Activated CD8-positive, alpha-beta memory T cell treated with anti-CD3 and anti-CD28 coated beads, Interleukin-2, amount 50 U/mL, for 48 hours (primary cell): ENCODE measurements at places on chromosomes 3 and 15.
A peak's percentile ranks its signal among the peaks of the same experiment; 100 is the strongest.

DNA sequence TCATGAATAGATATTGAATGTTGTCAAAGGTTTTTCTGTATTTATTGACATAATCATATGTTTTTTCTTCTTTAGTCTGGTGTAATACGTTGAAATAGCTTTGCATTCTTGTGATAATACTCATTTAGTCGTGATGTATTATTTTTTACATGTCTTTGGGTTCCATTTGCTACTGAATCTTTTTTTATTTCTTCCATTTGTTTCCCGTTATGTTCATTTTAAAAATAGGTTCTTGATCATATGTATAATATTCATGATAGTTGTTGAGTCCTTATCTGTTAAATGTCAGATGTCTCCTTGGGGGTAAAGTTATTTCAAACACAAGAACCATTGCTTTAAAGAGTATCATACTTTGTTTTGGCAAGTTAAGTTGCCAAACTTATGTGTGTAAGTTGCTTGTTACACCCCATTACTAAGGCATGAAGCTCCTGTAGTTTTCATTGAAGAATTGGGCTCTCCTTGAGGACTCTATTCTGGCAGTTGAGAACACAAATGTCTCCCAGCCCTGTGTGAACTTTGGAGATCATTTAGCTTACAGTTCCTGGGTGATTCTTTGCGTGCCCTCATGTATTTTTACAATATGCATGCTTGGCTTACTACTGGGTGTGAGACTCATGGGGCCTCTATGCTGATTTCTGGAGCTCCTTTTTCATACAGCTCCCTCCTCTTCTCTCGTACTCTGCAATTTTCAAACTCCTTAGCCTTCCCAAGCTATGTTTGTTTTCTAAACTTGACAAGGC lies 8.3 kb downstream of the AKAP13 start:
- no peak for DNase-seq

DNA sequence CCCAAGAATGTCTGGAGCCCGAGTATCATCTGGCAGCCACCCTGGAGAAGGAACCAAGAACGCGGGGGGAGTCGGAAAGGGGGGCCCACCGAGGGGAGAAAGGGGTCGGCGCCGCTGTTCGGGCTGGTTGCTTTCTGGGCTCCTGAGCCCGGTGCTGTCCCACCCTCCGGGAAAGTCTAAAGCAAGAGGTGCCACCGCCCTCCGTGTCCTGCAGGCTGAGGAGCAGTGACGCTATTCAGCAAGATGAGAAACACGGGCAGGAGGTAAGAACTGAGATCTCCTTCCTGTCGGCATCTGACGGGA lies 234.8 kb downstream of the XXYLT1 start:
- no peak for DNase-seq

GRCh38 chr15:60612400-60613048 lies 133.6 kb upstream of the ICE2 start:
- no peak for DNase-seq

- DNase-seq, result no peak
Observed at GRCh38 chr3:23152989-23153388, 50.1 kb upstream of the UBE2E2 start.

GRCh38 chr3:119279101-119279554 lies 15.1 kb upstream of the ARHGAP31 start:
- no peak for DNase-seq

GRCh38 chr3:8182904-8183303 lies 318.7 kb upstream of the LMCD1 start:
- DNase-seq, result no peak

DNA sequence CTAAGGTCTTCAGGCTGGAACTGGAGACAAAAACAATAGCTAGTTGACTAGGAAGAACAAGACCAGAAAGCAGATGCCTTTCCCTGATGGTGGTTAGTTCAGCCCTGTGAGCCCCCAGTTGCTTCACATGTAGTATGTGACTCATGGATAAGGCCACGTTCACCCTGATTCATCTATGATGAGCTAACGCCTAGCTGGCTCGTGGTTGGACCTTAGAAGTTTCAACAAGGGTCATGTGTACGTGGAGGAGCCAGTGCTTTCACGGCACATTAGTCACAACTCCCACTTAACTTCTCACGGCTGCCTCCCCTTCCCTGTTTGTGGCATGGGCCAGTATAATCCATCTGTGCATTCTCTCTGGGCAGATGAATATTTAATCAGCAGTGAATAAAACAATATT lies 20.6 kb downstream of the COL8A1 start:
- no peak for DNase-seq

DNA sequence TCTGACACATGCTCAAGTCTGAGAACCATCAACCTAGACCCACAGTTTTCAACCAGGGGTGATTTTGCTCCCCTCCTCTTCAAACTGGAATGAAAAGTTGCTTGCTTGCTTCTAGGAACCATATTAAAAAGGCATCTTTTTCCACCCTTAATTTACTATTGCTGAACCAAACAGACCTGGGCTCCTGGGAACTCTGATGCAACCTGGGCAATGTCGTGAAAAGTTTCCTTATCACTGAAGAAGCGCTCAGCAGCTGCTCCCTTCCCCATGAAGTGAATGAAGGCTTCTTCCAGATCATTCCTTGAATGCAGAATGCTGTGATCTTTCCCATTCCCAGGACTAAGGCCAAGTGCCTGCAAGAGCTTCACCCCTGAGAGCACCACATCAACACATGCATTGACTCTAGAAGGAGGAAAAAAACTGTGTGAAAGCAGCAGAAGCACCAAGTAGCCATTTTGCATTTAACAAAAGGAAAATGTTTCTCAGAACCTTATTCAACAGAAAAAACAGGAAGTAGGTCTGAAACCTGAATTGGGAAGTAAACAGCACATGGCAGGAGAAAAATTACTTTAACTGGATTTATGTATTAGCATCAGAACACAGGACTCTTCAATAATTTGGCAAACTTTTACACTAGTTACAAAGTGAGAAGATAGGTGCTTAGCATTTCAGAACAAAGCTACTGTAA lies 8.7 kb downstream of the ADPGK start:
- no peak for DNase-seq

- DNase-seq, result no peak
Observed at GRCh38 chr3:152452318-152452717, 183.6 kb downstream of the MBNL1 start.

GRCh38 chr15:33698126-33698525 lies 270.2 kb upstream of the CHRM5 start:
- DNase-seq, result no peak

DNA sequence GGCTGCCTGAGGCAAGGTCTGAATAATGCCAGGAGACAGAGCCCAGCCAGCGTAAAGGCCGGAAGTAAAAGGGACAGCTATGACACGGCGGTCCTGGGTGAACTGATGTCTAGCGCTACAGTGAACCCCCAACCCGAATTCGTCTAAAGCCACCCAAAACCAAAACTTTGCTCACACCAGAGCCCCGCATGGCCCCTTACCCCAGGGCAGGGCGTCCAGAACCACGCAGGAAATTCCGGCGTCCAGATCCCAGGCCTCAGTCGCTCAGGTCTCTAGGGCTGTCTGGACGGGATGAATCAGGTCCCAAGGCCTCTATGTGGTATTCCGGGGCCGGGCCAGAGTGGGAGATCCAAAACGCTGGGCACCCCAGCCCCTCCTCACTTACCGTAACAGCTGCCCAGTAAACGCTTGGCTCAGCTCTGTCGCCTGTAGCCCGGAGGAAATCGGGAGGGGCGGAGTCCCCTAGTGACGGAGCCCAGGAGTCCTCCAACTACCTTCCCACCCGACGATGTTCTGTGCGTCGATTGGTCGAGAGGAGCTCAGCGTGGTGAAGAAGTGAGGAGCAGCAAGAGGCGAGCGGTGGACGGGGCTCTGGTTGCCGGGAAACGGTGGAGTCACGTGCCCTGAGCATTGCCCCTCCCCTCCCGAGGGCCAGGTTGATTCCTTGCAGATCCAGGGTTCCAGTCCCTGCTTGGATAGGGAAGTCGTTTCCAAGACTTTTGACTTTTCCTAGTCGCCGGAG lies at the start of gene CCDC32:
TSS of gene CCDC32 (minus strand) at position 452 of the 742 bp plus-strand sequence. CDS start 2,027 bp downstream, outside the sequence.
- DNase-seq, result peak; percentile 94

- DNase-seq, result no peak
Observed at GRCh38 chr3:117454254-117454653, 744.7 kb downstream of the TUSC7 start.

GRCh38 chr15:90351479-90352106 lies 491 bp upstream of the ZNF774 start:
- DNase-seq, result no peak

DNA sequence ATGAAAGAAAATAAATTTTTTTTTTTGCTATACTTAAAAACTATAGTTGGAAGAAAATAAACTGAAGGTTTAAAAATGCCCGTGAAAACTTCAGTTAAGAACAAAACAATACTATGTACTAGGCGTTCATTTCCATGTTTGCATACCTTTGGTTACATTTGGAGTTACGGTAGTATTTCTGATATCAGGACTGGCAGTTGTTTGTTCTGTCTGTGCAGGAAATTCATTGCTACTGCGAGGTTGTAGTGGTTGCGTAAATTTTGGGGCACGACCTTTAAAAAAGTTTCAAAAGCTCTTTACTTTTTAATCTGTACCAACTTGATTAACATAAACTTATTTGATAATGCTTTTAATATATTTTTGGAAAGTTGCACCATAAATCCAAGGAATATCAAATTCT lies 47.9 kb downstream of the ST3GAL6 start:
- DNase-seq, result no peak
